ENCODE measurements at places on chromosomes 11 and 22.

DNA sequence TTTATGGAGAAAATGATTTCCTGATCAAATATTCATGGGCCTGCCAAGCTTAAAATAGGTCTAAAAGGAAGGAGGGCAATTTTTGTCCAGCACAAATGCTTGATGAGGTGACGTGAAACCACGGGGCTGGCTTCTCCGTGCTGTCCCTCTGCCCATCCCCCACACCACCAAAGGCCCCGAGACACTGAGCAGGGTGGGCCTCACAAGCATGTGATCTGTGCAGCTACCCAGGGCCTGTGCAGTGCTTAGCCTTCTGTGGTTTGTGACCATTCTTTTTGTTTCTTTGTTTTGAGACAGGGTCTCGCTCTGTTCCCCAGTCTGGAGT lies 94.8 kb upstream of the RTL6 start:
- DNase-seq, result no peak

GRCh38 chr11:93849751-93850593 lies 446 bp downstream of the VSTM5 start:
- DNase-seq, result no peak

DNA sequence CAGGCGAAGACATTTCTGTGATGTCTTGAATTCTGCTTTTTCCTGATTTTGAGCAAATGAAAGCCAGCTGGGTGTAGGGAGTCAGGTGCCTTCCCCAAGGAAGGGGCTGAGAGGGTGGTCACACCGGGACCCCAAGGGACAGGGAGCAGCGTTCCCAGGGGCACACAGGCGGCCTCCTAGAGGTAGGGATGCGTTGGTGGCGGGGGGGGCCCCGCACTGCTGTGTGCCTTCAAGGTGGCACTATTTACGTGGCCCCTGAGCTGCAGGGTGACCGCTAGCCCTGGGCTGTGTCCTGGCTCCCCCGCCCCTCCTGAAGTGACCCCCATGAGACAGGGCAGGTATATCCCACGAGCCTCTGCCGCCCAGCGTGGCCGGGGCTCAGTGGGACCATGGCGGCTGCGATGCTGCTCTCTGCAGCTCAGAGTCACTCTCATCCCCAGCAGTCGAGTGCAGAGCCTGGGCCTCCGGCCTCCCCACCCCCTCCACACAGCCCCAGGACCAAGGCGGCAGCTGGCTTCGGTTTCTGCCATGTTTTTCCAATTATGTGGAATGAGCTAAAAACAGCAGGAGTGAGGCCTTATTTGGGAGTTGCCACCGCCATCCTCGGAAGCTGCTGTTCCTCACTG lies 60.9 kb downstream of the LRP5 start:
- no peak for DNase-seq

- no peak for DNase-seq
These were observed 333.7 kb downstream of the FAT3 start for GRCh38 chr11:92558323-92558722.
